Endodermal cell (in vitro differentiated cells): ENCODE measurements at places on chromosomes 2 and 18.

GRCh38 chr2:54636415-54637139 lies 86.9 kb upstream of the EML6 start:
- H3K4me3 ChIP-seq: no peak overlapping the region
- H3K4me1 ChIP-seq: no peaks in the 10 kb centered on the region
- no peaks in the 10 kb centered on the region for H3K27me3 ChIP-seq

- H3K4me1 ChIP-seq: no peaks in the 10 kb centered on the region
- no peaks in the 10 kb centered on the region for H3K36me3 ChIP-seq
- no peak overlapping the region for H3K27ac ChIP-seq
- H3K27me3 ChIP-seq: no peaks in the 10 kb centered on the region
- no peak for DNase-seq
- H3K4me3 ChIP-seq: no peak overlapping the region
These were observed 178.1 kb downstream of the IKZF2 start for GRCh38 chr2:212973347-212973746.

DNA sequence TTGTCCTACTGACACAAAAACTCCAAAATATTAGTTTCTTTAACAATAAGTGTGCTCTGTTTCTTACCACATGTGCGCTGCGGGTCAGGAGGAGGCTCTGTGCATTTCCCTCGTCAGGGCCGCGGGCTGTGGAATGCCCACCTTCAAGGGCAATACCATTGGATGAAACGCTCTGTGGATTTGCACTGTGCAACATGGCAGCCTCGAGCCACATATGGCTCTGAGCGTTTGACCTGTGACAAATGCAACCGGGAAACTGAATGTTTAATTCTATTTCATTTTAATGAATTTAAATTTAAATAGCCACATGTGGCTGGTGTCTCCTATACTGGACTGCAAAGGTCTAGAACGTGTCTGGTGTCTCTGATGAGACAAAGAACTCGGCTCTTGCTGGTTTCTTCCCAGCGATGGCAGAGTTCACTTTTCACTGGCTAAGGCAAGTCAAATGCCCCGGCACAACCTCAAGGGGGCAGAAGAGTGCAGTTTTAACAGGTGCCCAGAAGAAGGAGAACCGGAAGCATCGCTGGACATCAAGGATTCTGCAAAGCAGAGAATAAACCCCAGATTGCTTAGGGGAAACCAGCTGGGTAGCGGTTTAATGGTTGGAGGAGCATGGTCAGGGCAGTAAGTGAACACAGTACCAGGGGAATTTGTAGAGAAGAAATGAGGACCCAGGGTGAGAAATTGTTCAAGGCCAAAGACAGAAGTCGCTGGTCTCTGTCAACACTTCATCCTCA lies 37.0 kb upstream of the TMEM18 start:
- H3K4me3 ChIP-seq: no peak overlapping the region
- no peak overlapping the region for H3K27ac ChIP-seq
- H3K4me1 ChIP-seq: no peaks in the 10 kb centered on the region
- peak; percentile 87 for DNase-seq
- H3K27me3 ChIP-seq: no peaks in the 10 kb centered on the region

DNA sequence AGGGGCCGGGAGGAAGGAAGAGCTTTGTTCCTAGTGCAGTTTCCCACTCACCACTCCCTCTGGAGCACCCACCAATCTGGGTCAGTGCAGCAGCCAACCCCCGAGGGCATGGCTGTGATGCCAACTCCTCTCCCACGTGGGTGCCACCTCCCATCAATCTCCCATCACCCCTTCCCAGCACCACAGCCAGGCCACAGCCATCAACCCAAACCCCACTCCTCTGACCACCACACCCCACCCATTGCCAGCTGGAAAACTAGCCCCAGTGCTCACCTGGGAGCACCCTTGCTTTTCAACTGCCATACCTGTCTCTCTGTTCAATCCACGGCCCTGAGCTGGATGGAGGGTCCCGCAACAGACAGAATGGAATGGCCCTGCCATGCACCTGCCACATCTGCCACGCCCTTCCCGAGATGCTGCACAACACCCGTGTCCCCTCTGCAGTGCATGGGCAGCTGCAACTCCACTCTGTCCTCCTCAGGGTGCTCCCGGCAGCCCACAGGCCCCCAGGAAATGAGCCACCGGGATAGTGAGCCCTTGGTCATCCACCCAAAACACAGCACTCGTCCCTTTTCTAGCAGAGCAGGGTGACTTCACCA lies 112.4 kb upstream of the ID2 start:
- H3K4me1 ChIP-seq: no peaks in the 10 kb centered on the region
- H3K27me3 ChIP-seq: no peaks in the 10 kb centered on the region

DNA sequence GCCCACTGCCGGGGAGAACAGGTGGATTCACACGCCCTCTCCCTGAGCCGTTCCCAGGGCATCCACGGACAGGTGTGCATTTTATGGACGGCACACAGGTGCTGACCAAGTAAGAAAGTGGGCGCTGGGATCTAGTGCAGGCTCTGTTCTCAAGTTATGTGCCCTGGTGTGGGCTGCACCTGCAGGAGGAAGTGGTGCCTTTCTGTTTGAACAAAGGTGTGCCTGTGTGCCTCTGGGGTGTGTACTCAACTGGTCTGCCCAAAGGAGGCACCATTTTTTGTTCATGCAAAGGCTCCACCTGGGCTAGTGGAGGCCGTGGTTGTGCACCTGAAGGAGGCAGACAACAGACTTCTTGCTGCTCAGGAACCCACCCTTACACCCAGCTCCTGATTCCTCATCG lies 88.2 kb upstream of the HK2 start:
- no peaks in the 10 kb centered on the region for H3K27me3 ChIP-seq
- H3K4me3 ChIP-seq: no peak overlapping the region
- no peak for DNase-seq
- H3K36me3 ChIP-seq: no peaks in the 10 kb centered on the region

DNA sequence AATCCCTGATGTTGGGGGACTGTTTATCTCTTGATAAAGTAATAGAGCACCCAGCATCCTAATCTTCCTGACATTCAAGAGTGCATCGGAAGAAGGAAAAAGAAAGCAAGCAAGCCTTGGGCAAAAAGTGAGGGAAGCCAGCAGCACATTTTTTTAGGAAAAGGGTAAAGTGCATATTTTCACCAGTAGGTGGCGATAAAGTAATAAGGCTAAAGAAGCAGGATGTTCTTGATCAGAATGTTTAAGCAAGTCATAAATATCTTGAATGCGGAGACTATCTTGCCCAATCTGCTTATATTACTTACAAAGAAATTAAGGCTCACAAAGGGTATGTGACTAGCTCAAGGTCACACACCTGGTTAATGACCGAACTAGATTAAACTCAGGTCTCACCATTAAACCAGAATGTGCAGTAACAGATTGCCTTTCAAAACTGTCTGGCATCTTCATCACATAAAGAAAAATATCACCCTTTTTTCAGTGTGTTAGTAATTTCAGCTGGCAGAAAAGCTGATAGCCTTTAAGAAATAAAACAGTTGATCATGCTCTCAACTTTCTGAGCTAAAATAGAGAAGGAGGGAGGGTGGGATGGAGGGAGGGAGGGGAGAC lies 83.8 kb downstream of the VIT start:
- no peak for DNase-seq
- no peaks in the 10 kb centered on the region for H3K27me3 ChIP-seq
- H3K27ac ChIP-seq: no peak overlapping the region
- no peaks in the 10 kb centered on the region for H3K36me3 ChIP-seq
- no peak overlapping the region for H3K4me3 ChIP-seq

DNA sequence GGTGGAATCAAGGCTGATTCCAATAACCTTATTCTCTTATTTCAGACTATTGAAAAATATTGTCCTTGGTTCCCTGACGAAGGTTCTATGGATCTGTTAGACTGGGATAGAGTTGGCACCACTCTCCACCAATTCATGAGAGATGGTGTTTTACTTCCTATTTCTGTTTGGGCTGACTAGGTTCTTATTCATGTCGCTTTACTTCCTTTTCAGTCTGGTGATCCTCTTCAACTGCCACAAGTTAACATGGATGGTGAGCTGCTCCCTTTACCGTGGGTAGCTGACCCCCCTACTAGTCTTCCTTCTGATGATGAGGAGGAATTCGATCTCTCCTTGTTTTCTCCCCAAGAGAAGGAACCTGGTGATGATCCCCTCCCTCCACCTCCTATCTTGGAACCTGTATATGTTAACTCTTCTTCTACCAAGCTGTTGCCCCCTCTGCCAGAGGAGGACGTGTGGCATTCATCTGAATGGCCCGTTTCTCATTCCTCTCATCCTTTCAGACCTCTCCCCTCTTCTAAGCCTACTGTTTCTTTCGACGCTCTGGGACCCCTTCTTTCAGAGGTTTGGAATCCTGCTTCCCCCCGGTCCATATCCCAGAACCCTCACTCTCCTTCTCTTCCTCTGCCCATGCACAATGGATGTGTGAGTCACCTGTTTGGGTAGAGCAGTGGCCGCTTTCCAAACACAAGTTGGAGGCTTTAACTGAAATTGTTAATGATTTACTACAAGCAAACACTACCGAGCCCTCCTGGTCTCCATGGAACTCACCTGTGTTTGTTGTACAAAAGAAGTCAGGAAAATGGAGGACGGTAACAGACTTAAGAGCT lies 13.5 kb upstream of the CNOT11 start:
- no peaks in the 10 kb centered on the region for H3K27me3 ChIP-seq
- peaks cover 7% of the 10 kb centered on the region for H3K4me1 ChIP-seq
- H3K27ac ChIP-seq: no peak overlapping the region
- peak overlapping the region; percentile 57 for H3K4me3 ChIP-seq
- H3K36me3 ChIP-seq: no peaks in the 10 kb centered on the region

- no peaks in the 10 kb centered on the region for H3K4me1 ChIP-seq
- H3K36me3 ChIP-seq: no peaks in the 10 kb centered on the region
- no peaks in the 10 kb centered on the region for H3K27me3 ChIP-seq
- no peak for DNase-seq
- no peak overlapping the region for H3K4me3 ChIP-seq
- H3K27ac ChIP-seq: no peak overlapping the region
These were observed 867.4 kb downstream of the DSC3 start for GRCh38 chr18:30175061-30175574.

- H3K27ac ChIP-seq: peak overlapping the region; percentile 73
- H3K27me3 ChIP-seq: no peaks in the 10 kb centered on the region
- no peak overlapping the region for H3K4me3 ChIP-seq
- peaks cover 7% of the 10 kb centered on the region for H3K4me1 ChIP-seq
- peak; percentile 76 for DNase-seq
- no peaks in the 10 kb centered on the region for H3K36me3 ChIP-seq
These were observed 33.9 kb downstream of the RAB31 start for GRCh38 chr18:9741793-9742523.

GRCh38 chr2:120448961-120449810 lies 103.2 kb downstream of the INHBB start:
- H3K27me3 ChIP-seq: peaks cover 48% of the 10 kb centered on the region
- no peak overlapping the region for H3K4me3 ChIP-seq
- no peaks in the 10 kb centered on the region for H3K36me3 ChIP-seq
- no peak overlapping the region for H3K27ac ChIP-seq
- DNase-seq: no peak

DNA sequence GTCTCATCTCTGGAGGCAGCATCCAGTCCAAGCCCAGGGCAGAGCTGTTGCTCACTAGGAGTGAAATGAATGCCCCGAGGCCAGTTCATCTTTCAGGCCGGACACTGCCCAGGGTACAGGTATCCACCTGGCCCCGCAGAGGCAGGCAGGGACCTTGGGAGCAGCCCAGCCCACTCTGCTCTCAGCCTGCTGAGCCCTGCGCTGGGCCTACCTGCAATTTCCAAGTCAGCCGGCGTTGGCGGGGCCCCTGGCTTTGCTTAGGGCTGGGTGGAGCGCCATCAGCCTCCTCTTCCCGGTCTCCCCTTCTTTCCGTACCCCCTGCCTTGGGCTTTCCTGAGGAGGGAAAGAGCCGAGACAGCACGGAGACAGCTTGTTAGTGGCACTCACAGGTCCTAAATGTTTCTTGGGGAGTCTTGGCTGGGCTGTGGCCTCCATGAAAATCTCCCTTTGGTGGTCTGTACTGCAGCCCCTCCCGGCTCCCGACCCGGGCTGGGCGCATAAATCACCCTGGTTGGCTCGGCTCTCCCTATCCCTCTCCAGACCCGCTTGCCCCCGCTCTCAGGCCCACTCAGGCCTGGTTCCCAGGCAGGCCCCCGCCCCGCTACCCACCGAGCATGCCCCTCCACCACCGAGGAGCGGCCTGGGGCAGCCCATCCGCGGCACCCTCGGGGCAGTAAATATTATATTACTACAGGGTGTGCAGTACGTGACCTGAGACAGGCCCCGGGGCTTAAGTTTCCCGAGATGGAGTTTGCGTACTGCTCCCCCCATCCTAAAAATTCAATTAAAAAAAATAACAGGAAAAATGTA lies 106.7 kb downstream of the DYSF start:
- H3K36me3 ChIP-seq: no peaks in the 10 kb centered on the region
- H3K27ac ChIP-seq: no peak overlapping the region
- no peaks in the 10 kb centered on the region for H3K4me1 ChIP-seq

- no peak overlapping the region for H3K27ac ChIP-seq
These were observed 340.1 kb downstream of the ARHGAP15 start for GRCh38 chr2:143469323-143469722.

GRCh38 chr2:196941398-196942078 lies 15.0 kb upstream of the PGAP1 start:
- no peak overlapping the region for H3K4me3 ChIP-seq
- H3K27ac ChIP-seq: no peak overlapping the region
- H3K27me3 ChIP-seq: no peaks in the 10 kb centered on the region
- H3K36me3 ChIP-seq: no peaks in the 10 kb centered on the region

DNA sequence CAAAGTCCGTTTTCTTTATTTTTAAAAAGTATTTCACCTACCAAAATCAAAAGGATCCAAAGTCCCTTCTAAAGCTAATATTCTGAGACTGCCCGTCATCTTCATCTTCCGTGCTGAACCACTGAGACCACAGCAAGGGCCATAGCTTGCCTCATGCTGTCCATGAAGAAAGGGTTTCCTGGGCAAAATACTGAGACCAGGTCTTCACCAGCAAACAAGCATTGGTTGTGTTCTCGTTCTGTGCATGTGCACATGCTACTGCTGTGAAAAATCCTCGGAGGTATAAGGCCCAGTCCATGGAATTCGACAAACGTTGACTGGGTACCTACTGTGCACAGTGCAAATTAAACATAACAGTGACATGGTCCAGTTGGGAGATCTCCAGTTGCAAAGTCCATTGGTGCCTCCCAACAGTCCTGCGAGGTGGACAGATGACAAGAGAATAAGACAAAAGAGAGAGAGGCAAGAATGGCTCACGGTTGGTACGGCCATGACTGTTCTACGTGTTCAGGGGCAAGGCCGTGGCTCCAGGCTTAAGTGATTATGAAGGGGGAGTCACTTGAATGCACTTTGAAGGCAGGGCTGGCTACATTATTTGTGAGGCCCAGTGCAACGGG lies 192.6 kb upstream of the GLI2 start:
- H3K27me3 ChIP-seq: peaks cover 7% of the 10 kb centered on the region
- H3K4me3 ChIP-seq: no peak overlapping the region
- no peak overlapping the region for H3K27ac ChIP-seq
- peaks cover 9% of the 10 kb centered on the region for H3K4me1 ChIP-seq
- no peak for DNase-seq
